Natural killer cell (primary cell): ENCODE measurements at places on chromosomes 2 and 18. TPM values are rescaled to one million over a fixed set of nuclear protein-coding genes. Genes with fewer than 3 reads are reported as not detected.

The RGPD4 gene
- not detected for total RNA-seq

The ABI2 gene
- total RNA-seq = 20.7 TPM

The SLC30A3 gene
- total RNA-seq = not detected

DNA sequence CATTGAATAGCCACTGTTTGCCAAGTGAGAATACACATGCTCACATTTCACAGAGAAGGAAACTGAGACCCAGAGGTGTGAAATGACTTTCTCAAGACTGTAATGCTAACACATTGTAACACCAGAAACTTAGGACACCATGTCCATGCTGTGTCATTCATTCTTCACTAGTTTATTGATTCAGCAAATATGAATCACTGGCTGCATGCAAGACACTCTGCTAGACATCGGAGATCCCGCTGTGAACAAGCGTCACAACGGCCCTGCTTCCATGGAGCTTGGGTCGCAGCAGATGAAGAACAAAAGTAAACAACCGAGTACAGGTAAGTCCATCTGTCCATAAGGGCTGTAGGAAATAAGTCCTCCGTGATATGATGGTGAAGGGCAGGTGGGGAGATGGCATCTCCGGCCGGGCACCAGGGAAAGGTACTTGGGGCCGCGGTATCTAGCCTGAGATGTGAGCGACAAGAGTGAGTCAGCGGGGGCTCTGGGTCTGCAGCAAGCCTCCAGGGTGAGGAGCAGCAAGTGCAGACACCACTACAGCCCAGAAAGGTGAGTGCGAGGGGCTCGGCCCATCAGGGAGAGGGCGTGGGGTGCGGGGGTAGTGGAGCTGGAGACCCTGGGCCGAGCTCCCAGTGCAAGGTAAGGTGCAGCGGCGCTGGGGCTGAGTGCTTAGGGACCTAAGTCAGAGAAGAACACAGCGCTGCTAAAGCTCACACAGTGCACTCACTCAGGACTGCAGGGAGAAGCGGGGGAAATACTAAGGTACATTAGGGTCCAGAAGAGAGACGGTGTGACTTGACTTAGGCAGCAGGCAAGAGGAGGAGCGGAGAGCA is 391.2 kb downstream of the FBXO15 start:
- no peak for DNase-seq
- no peaks in the 10 kb centered on the region for H3K4me1 ChIP-seq
- no peaks in the 10 kb centered on the region for H3K36me3 ChIP-seq
- H3K4me3 ChIP-seq = no peak overlapping the region

GRCh38 chr2:133956434-133956935 is 297.4 kb upstream of the MGAT5 start:
- no peaks in the 10 kb centered on the region for H3K4me1 ChIP-seq
- H3K27ac ChIP-seq = no peak overlapping the region
- no peak for DNase-seq
- H3K36me3 ChIP-seq = no peaks in the 10 kb centered on the region

DNA sequence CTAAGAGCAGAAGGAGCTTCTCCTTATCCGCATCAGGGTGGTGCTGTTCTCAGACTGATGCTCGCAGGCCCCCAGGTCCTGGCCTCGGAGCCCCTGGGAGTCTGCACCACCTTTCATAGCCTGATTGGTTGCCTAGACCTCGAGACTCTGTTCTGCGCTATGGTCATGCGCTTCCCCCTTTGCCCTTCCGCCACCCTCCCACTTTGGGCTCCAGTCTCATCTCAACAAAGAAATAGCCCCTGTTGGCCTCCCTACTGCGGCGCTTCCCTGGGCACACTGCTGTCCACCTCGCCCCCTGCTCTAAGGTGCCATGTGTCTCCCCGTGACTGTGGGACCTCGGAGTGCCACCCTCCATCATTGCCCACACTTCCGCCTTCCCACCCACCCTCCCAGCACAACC is 102.9 kb upstream of the TWIST2 start:
- no peak overlapping the region for H3K27ac ChIP-seq
- no peak for DNase-seq
- no peaks in the 10 kb centered on the region for H3K36me3 ChIP-seq
- no peak overlapping the region for H3K4me3 ChIP-seq
